ENCODE measurements at places on chromosomes 3 and 15. TPM values are rescaled to one million over a fixed set of nuclear protein-coding genes. Genes with fewer than 3 reads are reported as not detected.

GPR87 gene
- total RNA-seq, result not detected

ZDHHC23 gene
- total RNA-seq, result 1.1 TPM

ACAP2 gene
- total RNA-seq, result 96.1 TPM

SLC51A gene
- 0.25 TPM for total RNA-seq

LTF gene
- not detected for total RNA-seq

TADA3 gene
- total RNA-seq, result 71.8 TPM

KBTBD8 gene
- total RNA-seq, result 4.0 TPM

Data from uterine smooth muscle cell (primary cell).